ENCODE measurements at places on chromosomes 1 and 21. TPM values are rescaled to one million over a fixed set of nuclear protein-coding genes. Genes with fewer than 3 reads are reported as not detected.

NRDC gene
- polyA plus RNA-seq: 146 TPM

NOTCH2 gene
- polyA plus RNA-seq: 43.7 TPM

FABP3 gene
- 99.5 TPM for polyA plus RNA-seq

ANKRD45 gene
- 9.6 TPM for polyA plus RNA-seq

CCDC28B gene
- 82.2 TPM for polyA plus RNA-seq

NMNAT2 gene
- 55.6 TPM for polyA plus RNA-seq

ATXN7L2 gene
- 15.8 TPM for polyA plus RNA-seq

INAVA gene
- polyA plus RNA-seq: 18.9 TPM

FGR gene
- polyA plus RNA-seq: 4.0 TPM

TNNI3K gene
- polyA plus RNA-seq: 4.4 TPM

DNAJC6 gene
- 101 TPM for polyA plus RNA-seq

GSTM1 gene
- 1.8 TPM for polyA plus RNA-seq

MYCL gene
- 16.6 TPM for polyA plus RNA-seq

VASH2 gene
- 20.3 TPM for polyA plus RNA-seq

ADAMTS4 gene
- 65.6 TPM for polyA plus RNA-seq

PLPPR4 gene
- polyA plus RNA-seq: 36.3 TPM

TBX15 gene
- 0.41 TPM for polyA plus RNA-seq

ITGB2 gene
- polyA plus RNA-seq: 20.9 TPM

MIXL1 gene
- polyA plus RNA-seq: 0.92 TPM

ARHGAP29 gene
- polyA plus RNA-seq: 19.4 TPM

S100A8 gene
- polyA plus RNA-seq: 1.3 TPM

DDAH1 gene
- polyA plus RNA-seq: 134 TPM

TTLL10 gene
- polyA plus RNA-seq: 1.2 TPM

S100A12 gene
- not detected for polyA plus RNA-seq

IFNAR2 gene
- polyA plus RNA-seq: 27.1 TPM

MATN1 gene
- polyA plus RNA-seq: 1.4 TPM

FBLIM1 gene
- 13.6 TPM for polyA plus RNA-seq

ADCY10 gene
- polyA plus RNA-seq: 0.32 TPM

TSPAN1 gene
- 2.2 TPM for polyA plus RNA-seq

GPR25 gene
- 0.63 TPM for polyA plus RNA-seq

S100A9 gene
- 2.1 TPM for polyA plus RNA-seq

OR2T11 gene
- not detected for polyA plus RNA-seq

PRAMEF10 gene
- polyA plus RNA-seq: not detected

EFNA3 gene
- polyA plus RNA-seq: 46.6 TPM

RGS13 gene
- polyA plus RNA-seq: not detected

SELE gene
- 1.0 TPM for polyA plus RNA-seq

NPHS2 gene
- 2.6 TPM for polyA plus RNA-seq

OLFML2B gene
- 33.1 TPM for polyA plus RNA-seq

FOXD2 gene
- 0.36 TPM for polyA plus RNA-seq

CR1L gene
- polyA plus RNA-seq: 0.95 TPM

KCNJ9 gene
- polyA plus RNA-seq: 10.4 TPM

GNG4 gene
- 132 TPM for polyA plus RNA-seq

DCDC2B gene
- polyA plus RNA-seq: 2.6 TPM

SLC6A17 gene
- polyA plus RNA-seq: 16.6 TPM

TOR1AIP2 gene
- 28.9 TPM for polyA plus RNA-seq

CD247 gene
- polyA plus RNA-seq: 1.2 TPM

S100B gene
- polyA plus RNA-seq: 405 TPM

FAM78B gene
- 15.3 TPM for polyA plus RNA-seq

UBR4 gene
- polyA plus RNA-seq: 182 TPM

TSSK3 gene
- polyA plus RNA-seq: 4.4 TPM

CHODL gene
- 31.8 TPM for polyA plus RNA-seq

Measured in spinal cord (tissue), 10 donors.